ENCODE measurements at places on chromosomes 3 and 15.
A peak's percentile ranks its signal among the peaks of the same experiment; 100 is the strongest.

DNA sequence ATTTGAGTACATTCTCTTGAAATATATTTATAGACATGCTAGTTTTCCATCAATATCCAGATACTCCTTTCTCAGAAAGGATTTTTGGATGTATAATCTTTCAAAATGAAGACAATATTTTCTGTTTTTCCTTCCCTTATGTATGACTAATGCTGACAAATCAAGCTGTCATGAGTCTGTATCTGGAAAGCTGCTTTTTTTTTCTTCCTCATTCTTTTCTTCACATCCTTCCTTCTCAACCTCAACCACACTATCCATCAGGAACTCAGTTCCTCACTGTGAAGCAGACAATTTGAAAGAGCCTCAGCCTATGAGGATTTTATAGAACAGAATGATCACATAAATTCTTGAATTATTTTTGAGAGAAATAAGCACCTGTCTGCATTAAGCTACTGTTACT lies 335.9 kb upstream of the EPHA6 start:
- no peak for DNase-seq

GRCh38 chr3:142281474-142281873 lies 56.1 kb upstream of the GK5 start:
- no peak for DNase-seq

- peak; percentile 8 for DNase-seq
Observed at GRCh38 chr3:63095-63765, 133.3 kb upstream of the CHL1 start.

DNA sequence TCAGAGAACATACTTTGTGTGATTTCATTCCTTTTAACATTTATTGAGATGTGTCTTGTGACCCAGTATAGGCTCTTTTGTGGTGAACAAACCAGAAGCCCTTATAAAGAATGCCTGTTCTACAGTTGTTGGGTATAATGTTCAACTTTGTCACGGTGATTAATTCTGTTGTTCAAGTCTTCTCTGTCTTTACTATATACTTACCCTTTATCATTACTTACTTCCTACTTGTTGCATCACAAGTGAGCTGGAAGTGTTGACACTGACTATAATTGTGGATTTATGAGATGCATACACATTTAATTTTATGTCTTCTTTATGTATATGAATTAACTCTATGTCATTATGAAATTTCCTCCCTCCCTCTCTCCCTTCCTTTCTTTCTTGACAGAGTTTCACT lies 59.7 kb upstream of the TBL1XR1 start:
- no peak for DNase-seq

- DNase-seq: no peak
Observed at GRCh38 chr15:82570721-82571508, 30.7 kb upstream of the RPS17 start.

- DNase-seq: no peak
Observed at GRCh38 chr3:165403666-165404065, 207.5 kb upstream of the SLITRK3 start.

- no peak for DNase-seq
Observed at GRCh38 chr3:81839504-81840094, 78.2 kb upstream of the GBE1 start.

All from hepatocyte (in vitro differentiated cells).